Effector memory CD4-positive, alpha-beta T cell (primary cell): ENCODE measurements at places on chromosomes 5 and 9.

- no peak for DNase-seq
Observed at GRCh38 chr5:98783051-98783649, 9.7 kb downstream of the RGMB start.

DNA sequence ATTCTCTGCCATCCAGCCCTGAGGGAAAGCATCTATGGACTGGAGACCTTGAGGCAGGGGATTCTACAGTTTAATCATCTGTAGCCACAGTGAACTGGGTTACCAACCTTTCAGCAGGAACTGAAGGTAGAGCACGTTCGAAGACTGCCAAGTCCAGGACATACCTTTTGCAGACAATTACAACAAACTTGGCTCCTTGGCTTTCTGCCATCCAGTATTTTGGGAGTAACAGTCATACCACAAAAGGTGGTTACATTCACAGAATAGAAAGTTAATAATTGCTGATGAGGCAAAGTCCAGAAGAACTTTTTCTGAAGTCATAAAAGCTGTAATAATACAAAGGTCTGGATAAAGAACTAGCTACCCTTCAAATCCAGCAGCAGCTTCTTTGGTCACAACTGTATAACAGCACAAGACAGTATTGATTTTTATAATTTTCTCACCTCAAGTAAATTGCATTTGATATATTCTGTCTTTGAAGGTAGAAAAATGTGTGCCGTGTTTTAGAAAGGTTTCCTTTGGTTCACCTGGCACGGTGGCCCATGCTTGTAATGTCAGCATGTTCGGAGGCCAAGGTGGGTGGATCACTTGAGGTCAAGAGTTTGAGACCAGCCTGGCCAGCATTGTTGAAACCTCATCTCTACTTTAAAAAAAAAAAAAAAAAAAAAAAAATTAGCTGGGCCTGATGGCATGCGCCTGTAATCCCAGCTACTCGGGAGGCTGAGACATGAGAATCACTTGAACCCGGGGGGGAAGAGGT lies 236.6 kb downstream of the NR3C1 start:
- DNase-seq = no peak

DNA sequence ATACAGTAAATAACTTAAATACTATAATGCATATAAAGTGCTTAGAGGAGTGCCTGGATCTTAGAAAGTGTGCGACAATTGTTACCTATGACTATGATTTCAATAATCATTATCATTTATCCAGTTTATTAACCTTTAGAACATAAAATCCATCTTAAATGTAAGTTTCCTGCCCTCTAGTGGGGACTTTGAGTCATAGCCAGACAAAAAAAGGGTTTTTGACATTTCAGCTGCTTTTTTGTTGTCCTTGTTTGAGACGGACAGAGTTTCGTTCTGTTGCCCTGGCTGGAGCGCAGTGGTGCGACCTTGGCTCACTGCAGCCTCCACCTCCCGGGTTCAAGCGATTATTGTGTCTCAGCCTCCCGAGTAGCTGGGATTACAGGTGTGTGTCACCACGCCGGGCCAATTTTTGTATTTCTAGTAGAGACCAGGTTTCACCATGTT lies 9.7 kb upstream of the C9orf152 start:
- no peak for DNase-seq

DNA sequence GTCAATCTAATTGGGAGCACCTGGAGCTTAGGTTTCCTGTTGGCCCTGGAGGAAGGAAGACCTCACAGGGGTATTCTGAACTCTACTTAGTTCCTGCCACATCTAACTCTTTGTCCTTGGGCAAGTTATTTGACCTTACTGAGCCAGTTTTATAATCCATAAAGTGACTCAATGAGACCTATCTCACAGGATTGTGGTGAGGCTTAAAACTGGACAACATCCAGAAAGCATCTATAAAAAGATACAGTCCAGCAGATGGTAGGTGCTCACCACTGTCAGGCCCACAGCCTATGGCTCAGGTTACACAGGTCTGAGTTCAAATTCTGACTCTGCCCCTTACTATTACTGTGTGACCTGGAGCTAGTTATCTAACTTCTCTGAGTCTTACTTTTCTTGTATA lies 23.3 kb downstream of the KCNV2 start:
- no peak for DNase-seq

DNA sequence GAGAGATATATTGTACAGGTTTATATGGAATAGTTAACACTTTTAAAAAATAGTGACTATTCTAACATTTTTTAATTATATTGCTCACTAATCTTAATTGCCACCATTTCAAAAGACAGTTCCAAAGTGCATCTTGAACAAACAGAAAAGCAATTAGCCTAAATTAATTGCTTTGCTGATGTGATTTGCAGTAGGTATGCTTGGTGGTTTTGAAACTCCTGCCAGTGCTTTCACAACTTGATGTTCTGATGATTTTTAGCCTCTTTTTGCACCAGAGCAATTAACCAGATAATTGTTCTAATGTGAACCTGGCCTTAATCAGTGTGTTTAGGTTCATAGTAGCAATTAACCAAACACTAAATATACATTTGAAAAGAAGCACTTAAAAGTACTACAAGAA lies 207.6 kb downstream of the FBXL17 start:
- no peak for DNase-seq

GRCh38 chr9:37413311-37413710 lies 9.2 kb upstream of the GRHPR start:
- DNase-seq = no peak

DNA sequence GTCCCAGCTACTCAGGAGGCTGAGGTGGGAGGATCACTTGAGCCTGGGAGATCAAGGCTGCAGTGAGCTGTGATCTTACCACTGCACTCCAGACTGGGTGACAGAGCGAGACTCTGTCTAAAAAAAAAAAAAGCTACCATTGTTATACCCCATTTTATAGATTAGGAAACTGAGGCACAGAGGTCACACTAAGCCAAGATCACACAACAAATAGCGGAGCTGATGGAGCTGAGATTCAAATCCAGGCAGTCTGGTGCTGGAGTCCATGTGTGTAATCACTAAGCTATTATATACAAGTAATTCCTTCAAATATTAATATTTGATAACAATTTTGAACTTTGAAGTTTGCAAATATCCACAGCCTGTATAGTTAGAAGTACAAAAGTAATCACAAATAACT lies 6.0 kb upstream of the SLC12A2 start:
- DNase-seq = no peak

GRCh38 chr9:122332083-122332482 lies 38.7 kb upstream of the PTGS1 start:
- DNase-seq = no peak

DNA sequence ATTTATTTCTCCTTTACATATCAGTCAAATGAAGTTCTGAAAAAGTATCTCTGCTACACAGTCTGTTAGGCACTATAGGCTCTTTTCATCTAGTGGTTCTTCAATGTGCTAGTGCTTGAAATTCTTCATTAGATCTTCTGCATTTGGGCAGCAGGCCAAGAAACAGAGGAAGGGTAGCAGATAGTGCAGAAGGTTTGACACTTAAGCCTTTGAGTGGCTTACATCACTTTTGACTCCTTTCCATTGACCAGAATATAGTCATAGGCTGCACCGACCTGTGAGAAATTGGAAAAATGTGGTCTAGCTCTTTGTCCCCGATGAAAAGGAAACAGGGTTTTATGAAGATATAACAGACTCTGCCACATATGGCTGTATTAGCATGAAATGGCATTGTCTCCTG lies 459.5 kb upstream of the PTGER4 start:
- DNase-seq = no peak

DNA sequence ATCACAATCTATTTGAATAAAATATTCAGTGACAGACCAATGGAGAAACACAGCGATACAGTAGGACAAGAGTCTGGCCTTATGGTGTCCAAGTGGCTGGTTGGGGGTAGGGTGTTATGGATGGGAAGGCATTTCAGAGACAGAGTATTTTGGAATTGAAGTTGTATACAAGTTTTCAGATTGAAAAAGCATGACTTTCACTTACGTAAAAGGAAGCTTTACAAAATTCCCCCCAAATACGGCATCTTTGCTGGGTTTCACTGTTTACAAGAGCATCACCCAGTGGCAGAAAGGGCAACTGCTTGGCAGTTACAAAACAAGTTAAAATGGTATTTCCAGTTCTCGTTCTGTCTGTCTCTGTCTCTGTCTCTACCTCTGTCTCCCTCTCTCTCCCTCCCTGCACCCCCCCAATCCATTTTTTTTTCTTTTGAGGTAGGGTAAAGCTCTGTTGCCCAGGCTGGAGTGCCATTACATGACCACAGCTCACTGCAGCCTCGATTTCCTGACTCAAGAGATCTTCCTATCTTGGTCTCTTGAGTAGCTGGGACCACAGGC lies 86.2 kb downstream of the PTPN3 start:
- DNase-seq = no peak

GRCh38 chr9:124535846-124536245 lies 28.6 kb upstream of the NR5A1 start:
- no peak for DNase-seq

GRCh38 chr9:26181836-26182235 lies 503.6 kb upstream of the TUSC1 start:
- DNase-seq = no peak

DNA sequence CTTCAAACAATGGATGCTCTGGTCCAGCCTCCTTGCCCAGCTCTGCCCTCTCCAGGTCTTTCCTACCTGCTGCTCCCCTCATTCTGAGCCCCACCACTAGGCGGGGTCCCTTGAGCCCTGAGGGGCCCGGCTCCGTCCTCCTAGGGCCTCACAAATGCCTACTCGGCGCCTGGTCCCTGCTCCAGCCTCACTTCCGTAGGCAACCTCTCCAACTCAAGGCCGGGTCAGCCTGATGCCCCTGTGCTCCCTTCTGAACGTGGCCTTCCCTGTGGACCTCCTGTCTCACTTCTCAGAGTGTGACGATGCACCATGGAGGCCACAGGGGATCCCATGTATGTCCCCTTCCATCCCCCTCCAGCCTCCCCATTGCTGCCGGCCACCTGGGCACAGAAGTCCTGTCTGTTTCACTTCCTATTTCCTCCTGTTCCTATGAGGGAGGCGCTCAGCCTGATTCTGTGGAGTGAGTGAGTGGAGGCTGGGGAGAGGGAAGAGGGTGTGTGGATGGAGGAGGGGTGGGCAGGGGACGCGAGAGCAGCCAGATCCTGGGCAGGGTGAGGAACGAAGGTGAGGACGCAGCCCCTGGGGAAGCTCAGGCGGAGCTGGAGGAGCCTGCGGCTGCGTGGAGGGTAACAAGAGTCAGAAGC lies 127.2 kb upstream of the FAM120A start:
- no peak for DNase-seq

GRCh38 chr5:131195696-131196095 lies 25.0 kb downstream of the LYRM7 start:
- DNase-seq = no peak

- no peak for DNase-seq
Observed at GRCh38 chr9:110254500-110254899, 1.8 kb downstream of the TXN start.

DNA sequence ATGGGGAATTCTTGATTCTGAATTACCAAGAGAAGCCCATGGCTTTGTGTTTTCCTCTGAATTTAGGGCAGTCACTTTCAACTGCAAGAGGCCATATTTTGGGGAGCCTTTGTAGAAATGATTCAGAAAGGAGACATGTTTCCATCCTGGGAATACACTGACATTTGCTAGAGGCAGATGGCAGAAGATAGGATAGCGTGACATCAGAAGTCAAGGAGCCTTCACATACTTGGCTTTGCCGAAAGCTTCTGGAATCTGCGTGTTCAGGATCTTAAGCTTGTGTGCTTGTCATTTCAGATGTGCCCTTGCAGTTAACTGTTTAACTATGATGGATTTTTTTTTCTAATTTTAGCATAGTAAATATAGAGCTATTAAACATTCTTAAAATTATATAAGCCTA lies 296.2 kb downstream of the ARHGEF28 start:
- DNase-seq = no peak

DNA sequence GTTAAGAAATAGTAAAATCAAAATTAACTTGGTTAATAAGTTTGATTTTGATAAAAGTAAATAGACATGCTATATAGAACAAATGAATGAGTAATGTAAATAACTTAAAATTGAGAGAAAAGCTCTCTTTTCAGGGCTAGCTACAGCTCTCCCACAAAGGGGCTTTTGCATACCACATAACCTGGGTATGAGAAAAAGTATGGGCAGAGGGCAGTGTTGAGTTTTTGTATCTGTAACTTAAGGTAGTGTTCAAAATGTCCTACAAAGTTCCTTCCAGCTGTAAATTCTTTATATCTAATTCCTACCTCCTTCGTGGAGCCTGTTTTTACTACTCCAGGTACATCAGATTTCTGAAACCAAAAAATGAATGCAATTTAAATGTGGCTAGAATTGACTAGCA lies 18.9 kb upstream of the TTC33 start:
- no peak for DNase-seq

DNA sequence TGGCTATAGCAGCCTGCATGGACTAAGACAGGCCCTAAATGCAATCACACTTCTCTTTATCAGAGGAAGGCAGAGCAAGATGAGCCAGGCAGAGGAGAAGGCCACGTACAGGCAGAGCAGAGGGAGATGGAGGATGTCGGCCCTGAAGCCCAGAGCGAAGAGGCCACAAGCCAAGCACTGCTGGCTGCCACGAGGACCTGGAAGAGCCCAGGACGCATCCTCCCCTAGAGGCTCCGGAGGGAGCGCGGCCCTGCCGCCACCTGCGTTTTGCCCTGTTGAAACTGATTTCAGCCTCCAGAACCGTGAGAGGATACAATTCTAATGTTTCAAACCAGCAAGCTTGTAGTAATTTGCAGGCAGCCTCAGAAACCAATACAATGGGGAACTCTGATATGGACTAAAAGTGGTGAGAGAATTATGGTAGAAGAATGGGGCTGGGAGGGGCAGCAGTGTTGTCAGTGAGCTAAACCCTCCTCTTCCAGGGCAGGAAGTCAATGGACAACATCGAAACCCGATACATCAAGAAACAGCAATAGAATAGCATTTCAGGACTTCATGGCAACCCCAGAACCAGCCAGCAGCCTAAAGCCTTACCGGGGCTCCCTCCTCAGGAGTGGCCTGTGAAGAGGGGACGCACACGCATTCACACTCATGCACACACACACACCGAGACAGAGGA lies 32.6 kb downstream of the ADAMTS2 start:
- DNase-seq = no peak

GRCh38 chr9:68925175-68925574 lies 88.7 kb downstream of the PRKACG start:
- no peak for DNase-seq

DNA sequence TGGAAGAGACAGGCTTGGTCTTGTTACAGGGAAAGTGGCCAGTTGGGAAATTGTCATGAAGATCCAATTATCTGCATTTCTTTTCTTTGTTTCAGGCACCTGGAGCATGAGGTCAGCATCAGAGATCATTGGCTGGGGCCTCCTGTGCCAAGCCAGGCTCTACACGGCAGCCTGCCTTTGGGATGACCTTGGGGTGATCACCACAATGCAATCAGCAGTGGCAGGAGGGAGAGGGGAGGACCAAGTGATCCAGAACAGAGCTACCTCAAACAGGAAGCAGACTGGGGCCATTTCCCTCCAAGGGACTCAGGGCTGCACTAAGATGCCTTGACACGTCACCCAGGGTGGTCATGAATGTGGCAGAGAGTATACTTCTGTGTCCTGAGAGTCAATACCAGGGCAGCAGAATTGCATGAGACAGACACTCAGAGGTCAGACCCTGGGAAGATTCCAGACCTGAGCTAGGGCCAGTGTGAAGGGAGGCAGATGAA lies 8.9 kb downstream of the SMIM23 start:
- DNase-seq = no peak
